ENCODE measurements at places on chromosomes 16 and 17. TPM values are rescaled to one million over a fixed set of nuclear protein-coding genes. Genes with fewer than 3 reads are reported as not detected.

SPECC1 gene
- 41.9 TPM for total RNA-seq

SLC6A4 gene
- total RNA-seq, result not detected

HBZ gene
- not detected for total RNA-seq

DHRS7C gene
- not detected for total RNA-seq

FAM171A2 gene
- 3.4 TPM for total RNA-seq

ULK2 gene
- 6.6 TPM for total RNA-seq

PDPK1 gene
- total RNA-seq, result 9.4 TPM

NMRAL1 gene
- total RNA-seq, result 102 TPM

DNA sequence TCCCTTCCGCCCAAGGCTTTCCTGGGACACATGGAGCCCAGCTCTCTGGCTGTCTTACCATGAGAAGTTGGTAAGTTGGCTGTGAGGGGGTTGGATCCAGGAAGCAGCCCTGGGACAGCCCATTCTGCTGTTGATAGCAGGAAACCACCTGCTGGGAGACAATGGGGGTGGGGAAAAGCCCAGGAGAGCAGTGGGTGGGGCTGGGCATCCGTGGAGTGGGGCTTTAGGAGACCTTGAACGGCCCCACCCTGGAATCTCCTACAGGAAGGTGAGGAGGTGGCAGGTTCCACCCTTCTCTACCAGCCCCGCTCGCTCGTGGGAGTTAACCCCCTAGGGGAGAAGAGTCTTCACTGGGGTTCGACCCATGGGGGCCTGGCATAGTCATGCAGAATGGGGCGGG, 5.8 kb downstream of the TMEM92 start:
- DNase-seq, result no peak

DNA sequence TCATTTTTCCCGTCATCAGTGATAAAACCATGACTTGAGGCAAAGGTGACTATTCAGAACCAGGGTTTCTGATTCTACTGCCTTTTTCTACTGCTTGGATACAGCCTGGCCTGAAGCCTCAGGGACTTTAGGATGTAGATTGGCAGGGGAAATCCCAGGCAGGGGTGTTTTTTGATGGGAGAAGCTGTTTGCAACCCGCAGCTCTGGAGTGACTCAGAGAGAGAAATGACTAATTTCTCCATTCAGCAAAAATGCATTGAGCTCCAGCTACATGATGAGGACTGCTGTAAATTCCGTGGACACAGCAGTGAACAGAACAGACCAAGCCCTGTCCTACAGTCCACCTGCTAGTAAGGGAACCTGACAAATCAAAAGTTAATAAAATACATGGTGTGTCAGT, 560.6 kb downstream of the CDH13 start:
- no peak for DNase-seq

- no peak for DNase-seq
Observed at GRCh38 chr17:72613806-72614292, 478.6 kb downstream of the SLC39A11 start.

GRCh38 chr17:21242780-21243515, 10.3 kb downstream of the NATD1 start:
- no peak for DNase-seq

- peak; percentile 95 for DNase-seq
Observed at GRCh38 chr17:64385187-64386083, 5.2 kb downstream of the PECAM1 start.

GRCh38 chr16:56262148-56262547, 70.9 kb downstream of the GNAO1 start:
- DNase-seq, result no peak

- no peak for DNase-seq
Observed at GRCh38 chr16:70399951-70400350, 38.9 kb downstream of the ST3GAL2 start.

DNA sequence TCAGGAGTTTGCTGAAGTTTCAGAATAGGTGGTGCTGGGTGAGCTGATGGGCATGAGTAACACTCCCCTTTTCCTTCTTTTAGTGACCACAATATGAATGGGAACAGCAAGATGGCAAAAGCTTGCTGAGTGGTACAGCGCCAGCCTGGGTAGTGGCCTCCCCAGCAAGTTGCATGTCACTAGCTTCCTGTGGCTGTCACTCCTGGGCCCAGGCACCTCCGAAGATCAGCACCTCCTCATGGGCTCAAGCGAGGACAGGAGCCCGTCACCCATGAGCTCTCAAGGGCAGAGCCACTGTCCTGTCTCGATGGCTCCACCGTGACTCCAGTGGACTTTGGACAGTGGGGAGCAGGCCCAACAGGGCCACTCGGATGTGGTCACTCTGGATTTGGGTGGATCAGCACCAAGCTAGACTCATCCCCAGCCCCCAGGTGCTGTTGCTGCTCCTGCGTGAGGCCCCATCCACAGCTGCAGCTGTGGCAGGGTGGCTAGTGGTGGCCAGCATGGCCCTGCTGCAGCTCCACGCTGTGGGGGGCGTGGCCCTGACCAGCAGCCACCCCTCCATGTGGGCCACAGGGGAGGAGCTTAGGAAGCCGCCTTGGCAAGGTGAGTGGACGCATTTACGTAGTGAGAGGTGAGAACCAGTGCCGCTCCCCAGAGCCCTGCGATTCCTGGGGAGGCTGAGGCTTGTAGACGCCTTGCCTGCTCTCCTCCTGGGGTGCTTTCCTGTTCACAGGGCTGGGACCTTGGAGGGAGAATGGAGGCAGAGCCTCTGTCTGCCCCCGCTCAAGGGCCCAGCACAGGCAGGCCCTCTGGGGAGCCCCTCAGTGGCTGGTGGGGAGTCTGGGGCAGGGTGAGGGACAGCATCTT, 13.6 kb upstream of the DNASE1 start:
- DNase-seq, result no peak

GRCh38 chr17:15446036-15446435, 21.4 kb downstream of the CDRT4 start:
- DNase-seq, result no peak

- DNase-seq, result no peak
Observed at GRCh38 chr17:77527836-77528505, 387.2 kb downstream of the SEC14L1 start.

DNA sequence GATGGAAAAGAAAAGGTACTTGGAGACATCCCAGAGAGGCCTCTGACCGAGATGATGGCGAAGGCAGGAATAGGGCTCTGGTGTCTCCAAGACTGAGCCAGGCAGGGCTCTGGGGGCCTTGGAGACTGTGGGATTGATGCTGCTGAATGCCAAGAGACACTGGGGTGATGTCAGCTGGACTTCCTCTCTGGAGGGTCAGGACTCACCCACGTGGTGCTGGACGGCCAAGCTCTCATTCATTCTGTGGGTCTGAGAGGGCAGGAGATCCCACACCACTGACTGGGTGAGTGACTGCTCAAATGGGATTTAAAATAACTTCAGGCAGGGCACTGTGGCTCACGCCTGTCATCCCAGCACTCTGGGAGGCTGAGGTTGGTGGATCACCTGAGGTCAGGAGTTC, 64.8 kb downstream of the NT5M start:
- DNase-seq, result no peak

DNA sequence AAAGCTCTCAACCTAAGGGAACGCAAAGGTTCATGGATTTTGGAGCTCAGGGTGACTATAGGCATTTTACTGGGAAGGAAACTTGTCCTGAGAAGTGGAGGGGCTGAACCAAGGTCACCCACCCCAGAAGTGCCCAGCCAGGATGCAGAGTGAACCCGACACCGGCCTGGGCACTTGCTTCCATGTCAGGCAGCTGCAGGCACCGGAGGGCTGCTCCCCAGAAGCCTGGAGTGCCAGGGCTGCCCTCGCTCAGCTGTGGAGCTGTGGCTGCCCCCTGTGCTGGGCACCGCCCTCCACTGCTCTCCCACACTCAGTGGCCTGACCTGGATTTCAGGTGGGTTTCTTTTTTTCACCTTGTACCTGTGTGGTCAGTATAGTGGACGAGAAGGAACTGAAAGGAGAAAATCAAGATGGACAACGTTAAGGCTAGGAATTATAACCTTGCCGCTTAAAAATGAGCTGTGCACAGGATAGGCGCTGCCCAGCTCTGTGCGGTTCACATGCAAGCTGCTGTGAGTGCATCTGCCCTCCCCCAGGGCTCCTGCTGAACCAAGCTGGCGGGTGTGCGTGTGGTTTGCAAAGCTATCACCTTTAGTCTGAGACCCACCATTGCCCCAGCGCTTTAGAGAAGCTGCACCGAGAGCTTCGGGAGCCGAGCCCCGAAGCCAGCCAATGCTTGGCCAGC, 2.2 kb downstream of the MAPK8IP3 start:
- no peak for DNase-seq

DNA sequence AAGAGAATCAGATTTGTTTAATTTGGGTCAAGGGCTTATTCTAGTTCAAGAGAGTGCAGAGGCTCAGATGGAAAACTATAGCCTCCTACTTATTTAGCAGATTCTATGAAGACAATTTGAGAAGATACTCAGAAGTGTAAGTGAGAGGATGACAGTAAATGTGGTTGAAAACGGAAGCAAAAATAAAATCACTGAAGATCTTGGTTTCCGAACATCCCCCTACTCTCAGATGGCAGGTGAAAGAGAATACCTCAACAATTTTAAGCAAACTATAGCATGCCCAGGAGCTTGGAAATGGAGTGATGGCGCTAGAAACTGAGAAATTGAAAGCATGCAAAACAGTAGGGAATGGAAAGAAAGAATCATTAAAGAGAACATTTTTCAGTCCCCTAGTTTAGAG, 705.5 kb upstream of the CDH8 start:
- DNase-seq, result no peak

Data from H4 (cell line).